ENCODE measurements at places on chromosomes 13 and 19.
A peak's percentile ranks its signal among the peaks of the same experiment; 100 is the strongest.

GRCh38 chr19:32866061-32866460, 3.5 kb downstream of the SLC7A9 start:
- no peak for DNase-seq

- no peak for DNase-seq
Observed at GRCh38 chr19:2014731-2015607, 545 bp downstream of the BTBD2 start.

DNA sequence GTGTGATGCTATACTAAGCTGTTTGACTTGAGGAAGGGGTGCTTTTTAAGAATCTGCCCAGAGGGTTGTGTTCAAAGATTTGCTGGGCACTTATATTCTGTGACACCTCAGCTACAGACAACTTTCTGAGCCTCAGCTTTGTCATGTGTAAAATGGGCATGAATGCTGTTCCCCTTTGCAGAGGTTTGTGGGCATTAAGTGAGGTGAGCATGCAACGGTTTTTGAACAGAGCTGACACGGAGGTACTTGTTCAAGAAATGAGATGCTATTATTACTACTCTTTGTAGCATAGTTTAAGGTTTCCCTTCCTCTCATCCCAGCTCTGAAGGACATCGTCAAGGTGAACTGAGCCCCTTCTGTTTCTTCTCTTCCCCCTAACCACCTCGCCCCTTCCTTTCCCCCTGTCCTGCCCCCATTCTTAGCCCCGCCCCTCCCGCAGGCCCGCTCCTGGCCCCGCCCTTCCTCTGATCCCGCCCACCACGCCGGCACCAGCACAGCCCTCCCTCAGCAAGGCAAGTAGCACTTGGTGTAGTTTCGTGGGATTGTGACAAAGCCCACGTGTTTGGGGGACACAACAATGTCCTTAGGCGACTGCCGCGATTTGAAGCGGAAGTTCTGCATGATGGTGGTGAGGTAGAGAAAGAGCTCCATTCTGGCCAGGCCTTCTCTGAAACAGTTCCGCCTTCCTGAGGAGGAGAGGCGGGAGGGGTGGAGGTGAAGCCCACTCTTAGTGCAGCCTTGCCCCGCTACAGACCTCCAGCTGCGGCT, 26.1 kb upstream of the CYP2A7 start:
- DNase-seq = peak; percentile 53

GRCh38 chr13:34751492-34751891, 190.6 kb upstream of the NBEA start:
- DNase-seq = no peak

DNA sequence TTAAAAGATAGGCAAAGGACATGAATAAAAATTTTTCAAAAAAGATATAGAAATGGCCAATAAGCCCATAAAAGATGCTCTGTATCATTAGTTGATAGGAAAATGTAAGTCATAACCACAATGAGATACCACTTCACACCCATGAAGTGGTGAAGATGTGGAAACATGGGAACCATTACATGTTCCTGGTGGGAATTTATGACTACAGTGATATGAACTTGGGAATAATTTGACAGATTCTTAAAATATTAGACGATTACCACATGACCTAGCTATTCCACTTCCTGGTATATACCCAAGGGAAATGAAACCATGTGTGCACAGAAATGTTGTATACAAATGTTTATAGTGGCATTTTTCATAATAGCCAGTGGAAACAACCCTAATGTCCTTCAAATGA, 232.2 kb downstream of the GGACT start:
- DNase-seq = no peak

- no peak for DNase-seq
Observed at GRCh38 chr19:2228157-2229030, 7.7 kb downstream of the PLEKHJ1 start.

DNA sequence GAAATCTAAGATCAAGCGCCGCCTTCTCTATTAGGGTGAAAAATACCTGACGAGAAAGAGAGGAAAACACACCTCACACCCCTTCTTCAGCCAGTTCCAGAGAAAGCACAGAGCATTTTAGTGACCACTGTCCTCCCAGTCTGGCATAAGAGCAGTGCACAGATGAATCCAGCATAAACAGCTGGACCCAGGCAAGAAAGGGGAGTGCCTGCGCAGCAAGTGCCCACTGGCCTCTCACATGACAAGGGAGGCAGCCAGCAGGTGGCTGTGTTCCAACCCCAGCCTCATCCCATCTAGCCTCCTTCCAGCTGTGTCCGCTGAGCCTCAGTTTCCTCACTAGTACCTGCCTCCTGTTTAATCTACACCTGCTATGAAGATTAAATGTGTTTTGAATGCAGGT, 8.0 kb downstream of the MED26 start:
- DNase-seq = no peak

DNA sequence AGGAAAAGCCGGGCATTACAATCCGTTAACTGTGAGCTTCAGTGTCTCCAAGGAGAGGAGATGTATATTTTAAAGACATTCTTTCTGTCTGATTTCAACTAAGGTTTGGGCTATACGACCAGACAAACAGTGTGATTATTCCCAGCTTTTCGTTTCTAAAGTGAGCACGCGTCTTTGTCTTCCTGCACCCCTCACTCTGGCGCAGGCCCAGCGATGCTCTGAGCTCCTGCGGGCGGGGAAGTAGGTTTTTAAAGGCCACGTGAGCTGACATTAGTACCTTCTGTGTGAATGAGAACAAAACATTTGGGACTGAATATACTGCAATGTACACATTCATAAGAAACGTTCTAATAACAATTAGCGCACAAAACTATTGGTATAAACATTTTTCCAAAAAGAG, 15.3 kb upstream of the RANBP3 start:
- DNase-seq = no peak

DNA sequence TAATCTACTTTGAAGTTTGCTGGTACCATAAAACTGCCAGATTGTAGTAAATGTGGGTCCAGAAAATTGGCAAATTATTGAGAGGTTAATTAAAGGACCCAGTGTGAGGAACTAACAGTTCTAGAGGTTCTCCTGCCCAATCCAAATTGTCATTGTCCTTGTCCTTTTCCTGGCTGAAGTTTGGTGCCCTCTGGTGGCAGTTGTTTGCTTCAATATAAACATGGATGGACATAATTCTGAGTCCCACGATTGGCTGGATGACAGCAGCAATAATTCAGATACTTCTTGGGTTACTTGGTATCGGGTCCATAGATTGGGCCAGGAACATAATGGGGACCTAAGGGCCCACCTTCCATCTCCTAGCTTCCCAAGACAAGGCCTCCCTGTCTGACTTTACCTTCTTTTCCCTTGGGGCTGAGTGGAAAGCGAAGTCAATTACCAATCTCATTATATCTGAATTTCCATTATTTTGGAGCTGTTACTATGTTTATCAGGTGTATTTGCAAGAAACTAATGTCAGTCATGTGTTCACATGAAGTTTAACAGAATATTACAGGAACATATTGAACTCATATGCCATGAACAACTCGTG, 33.8 kb upstream of the GARRE1 start:
- DNase-seq = no peak

GRCh38 chr13:48831248-48831647, 144.5 kb upstream of the FNDC3A start:
- no peak for DNase-seq

DNA sequence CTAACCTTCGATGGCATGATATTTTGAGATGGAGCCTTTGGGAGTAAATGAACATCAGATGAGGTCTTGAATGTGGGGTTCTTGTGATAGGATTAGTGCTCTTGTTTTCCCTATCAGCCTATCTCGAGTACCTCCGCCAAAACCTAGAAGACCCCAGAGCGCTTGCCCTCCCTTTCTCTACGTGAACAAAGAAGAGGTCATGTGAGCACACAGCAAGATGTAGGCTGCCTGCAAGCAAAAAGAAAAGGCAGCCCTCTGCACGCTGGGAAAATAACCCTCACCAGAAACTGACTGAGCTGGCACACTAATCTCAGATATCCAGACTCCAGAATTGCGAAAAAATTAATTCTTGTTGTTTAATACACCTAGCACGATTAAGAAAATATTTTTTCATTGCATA, 799.8 kb upstream of the SLC10A2 start:
- no peak for DNase-seq

GRCh38 chr13:44052780-44053184, 173.1 kb downstream of the LACC1 start:
- DNase-seq = no peak

GRCh38 chr13:33016414-33017322, at the start of gene KL:
KL (plus strand) TSS chr13:33016423; CDS start chr13:33016441, 18 bp downstream.
- no peak for DNase-seq

- no peak for DNase-seq
Observed at GRCh38 chr13:42110410-42111155, 62.1 kb downstream of the DGKH start.

GRCh38 chr19:46721269-46722003, 4.5 kb upstream of the PRKD2 start:
- DNase-seq = no peak

- DNase-seq = no peak
Observed at GRCh38 chr13:29449726-29450125, 145.8 kb downstream of the SLC7A1 start.

- DNase-seq = no peak
Observed at GRCh38 chr13:97883396-97883795, 70.1 kb upstream of the IPO5 start.

- no peak for DNase-seq
Observed at GRCh38 chr13:77832339-77833100, 86.1 kb downstream of the EDNRB start.

DNA sequence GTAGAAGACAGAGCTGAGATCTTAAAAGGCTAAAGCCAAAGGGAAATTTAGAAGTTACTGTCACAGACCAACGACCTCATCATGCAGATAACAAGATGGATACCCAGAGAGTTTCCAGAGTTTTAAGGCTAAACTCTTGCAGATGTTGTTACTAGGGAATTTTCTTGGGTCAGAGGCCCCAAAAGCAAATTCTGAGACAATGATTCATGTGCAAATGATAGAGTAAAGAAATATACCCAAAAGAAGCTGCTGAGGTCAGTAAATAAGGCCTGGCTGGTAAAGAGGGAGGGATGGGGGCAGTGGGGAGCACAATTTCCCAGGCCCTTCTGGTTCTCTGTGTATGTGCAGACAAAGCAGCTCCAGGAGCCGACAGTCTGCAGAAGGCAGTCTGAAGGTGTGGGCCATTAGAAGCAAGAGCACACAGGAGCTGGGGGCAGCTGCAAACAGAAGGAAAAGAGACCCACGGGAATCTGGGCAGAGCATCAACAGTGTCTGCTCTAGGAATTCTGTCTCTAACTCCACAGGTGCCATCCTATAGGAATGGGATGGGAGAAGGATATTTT, 330.8 kb downstream of the TBC1D4 start:
- no peak for DNase-seq
